ENCODE measurements at places on chromosomes 12 and 14.

GRCh38 chr14:64630778-64631177 lies 73.4 kb upstream of the PLEKHG3 start:
- DNase-seq = no peak

GRCh38 chr12:32522331-32523221 lies 123.2 kb downstream of the FGD4 start:
- no peak for DNase-seq

- no peak for DNase-seq
Observed at GRCh38 chr14:64249363-64249762, 44.8 kb downstream of the ESR2 start.

GRCh38 chr12:83099436-83099835 lies 412.7 kb downstream of the TMTC2 start:
- no peak for DNase-seq

Measured in WERI-Rb-1 (cell line).